ENCODE measurements at places on chromosomes 1 and 21. TPM values are rescaled to one million over a fixed set of nuclear protein-coding genes. Genes with fewer than 3 reads are reported as not detected.

- no peak for DNase-seq
These were observed 125.9 kb downstream of the RHOU start for GRCh38 chr1:228860911-228861831.

GRCh38 chr1:70156529-70157120 is 48.8 kb downstream of the LRRC40 start:
- no peak for DNase-seq

- DNase-seq, result no peak
These were observed 46.9 kb upstream of the GNG12 start for GRCh38 chr1:67880056-67880601.

GRCh38 chr1:18922848-18923755 is 20.7 kb upstream of the ALDH4A1 start:
- DNase-seq, result no peak

CLDN14 gene
- polyA plus RNA-seq, result 8.3 TPM

DNA sequence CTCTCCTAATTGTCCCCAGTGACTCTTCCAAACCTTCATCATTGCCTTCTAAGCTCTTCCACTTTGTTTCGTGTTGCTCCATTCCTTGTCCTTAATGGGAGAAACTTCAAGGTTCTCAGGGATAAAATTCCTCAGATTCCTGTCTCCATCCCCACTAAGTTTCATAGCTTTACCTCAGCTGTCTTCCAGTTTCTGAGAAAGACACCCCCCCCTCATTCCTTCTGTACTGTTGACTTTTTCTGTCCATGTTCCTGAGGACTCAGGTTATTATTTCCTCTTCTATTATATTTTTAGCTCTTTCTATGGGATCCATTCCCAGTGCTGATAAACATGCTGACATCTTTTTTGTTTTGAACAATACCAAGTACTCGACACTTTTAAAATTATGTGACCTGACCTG is 215.3 kb upstream of the PTGFR start:
- no peak for DNase-seq

DNA sequence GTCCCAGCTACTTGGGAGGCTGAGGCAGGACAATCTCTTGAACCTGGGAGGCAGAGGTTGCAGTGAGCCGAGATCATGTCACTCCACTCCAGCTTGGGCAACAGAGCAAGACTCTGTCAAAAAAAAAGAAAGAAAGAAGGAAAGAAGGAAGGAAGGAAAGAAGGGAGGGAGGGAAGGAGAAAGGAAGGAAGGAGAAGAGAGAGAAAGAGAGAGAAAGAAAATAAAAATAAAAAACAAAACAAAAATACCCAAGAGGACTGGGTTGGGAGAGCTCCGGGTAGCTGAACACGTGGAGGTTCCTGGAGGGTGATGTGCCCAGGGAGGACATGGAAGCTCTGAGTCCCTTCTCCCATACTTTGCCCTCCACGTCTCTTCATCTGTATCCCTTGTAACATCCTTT is 45.7 kb upstream of the CITED4 start:
- no peak for DNase-seq

GRCh38 chr1:27154469-27154990 is 395 bp downstream of the SLC9A1 start:
- DNase-seq, result no peak

SYT6 gene
- 1.9 TPM for polyA plus RNA-seq

- peak; percentile 43 for DNase-seq
These were observed 950 bp upstream of the EVA1C start for GRCh38 chr21:32411350-32412161.

DNA sequence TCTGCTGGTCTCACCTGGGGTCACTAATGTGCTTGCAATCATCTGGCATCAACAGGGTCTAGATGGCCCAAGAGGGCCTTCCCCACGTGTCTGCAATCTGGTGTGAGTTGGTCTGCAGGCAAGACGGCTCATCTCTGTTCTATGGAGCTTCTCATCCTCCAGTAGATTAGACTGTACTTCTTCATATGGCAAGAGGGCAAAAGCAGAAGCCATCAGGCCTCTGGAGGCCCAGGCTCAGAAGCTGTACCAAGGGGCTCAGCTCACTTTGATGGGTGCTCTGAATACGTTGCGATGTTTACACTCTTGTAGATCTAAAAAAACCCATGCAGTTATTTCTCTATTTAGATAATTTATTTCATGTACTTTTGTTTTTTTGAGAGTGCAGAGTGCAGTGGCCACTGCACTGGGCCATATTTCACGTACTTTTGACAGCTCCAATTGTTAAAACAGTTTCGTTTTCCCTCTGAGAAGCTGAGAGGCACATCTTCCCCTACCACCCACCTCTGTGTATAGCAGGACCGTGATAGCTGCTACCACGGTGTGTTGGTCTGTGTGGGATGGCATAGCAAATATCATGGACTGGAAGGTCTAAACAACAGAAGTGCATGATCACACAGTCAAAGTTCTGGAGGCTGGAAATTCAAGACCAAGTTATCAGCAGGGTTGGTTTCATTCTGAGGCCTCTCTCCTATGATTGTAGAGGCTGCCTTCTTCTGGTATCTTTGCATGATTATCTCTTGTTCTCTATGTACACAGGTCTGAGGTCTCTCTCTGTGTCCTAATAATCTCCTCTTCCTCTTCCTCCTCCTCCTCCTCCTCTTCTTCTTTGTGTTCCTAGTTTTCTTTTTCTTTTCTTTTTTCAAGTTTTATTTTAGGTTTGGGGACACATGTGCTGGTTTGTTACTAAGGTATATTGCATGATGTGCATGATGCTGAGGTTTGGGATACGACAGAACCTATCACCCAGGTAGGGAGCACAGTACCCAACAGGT is 17.0 kb downstream of the CITED4 start:
- no peak for DNase-seq

SLC45A3 gene
- 2.3 TPM for polyA plus RNA-seq

C1orf185 gene
- not detected for polyA plus RNA-seq

PLA2G2A gene
- 3.6 TPM for polyA plus RNA-seq

DNA sequence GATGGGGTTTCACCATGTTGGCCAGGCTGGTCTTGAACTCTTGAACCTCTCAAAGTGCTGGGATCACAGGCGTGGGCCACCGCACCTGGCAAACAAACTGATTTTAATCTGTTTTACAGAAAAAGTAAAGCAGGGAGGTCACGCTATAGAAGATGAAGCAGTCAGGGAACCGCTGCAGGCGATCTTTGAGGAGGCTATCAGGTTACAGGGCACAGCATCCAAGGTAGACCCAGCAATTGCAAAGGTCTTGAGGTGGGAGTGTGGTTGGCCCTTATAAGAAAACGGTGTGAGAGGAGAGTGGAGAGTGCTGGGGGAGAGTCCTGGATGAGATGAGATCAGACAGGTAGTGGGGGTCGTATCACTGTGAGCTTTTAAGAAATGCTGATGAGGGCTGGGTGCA is 2.6 kb upstream of the TMCO4 start:
- no peak for DNase-seq

MNDA gene
- polyA plus RNA-seq, result 3.9 TPM

CCDC17 gene
- polyA plus RNA-seq, result 1.8 TPM

RCSD1 gene
- 60.8 TPM for polyA plus RNA-seq
